Caki2 (cell line): ENCODE measurements at places on chromosomes 7 and 10. TPM values are rescaled to one million over a fixed set of nuclear protein-coding genes. Genes with fewer than 3 reads are reported as not detected.

GRCh38 chr10:127576740-127577161 lies 27.6 kb downstream of the NPS start:
- DNase-seq = no peak

- DNase-seq = no peak
Observed at GRCh38 chr10:69269761-69270160, 8.5 kb upstream of the HK1 start.

The STARD3NL gene
- total RNA-seq = 85.9 and 120 TPM in 2 replicates

The OR6V1 gene
- not detected in 2 replicates for total RNA-seq

GRCh38 chr7:71766016-71766415 lies 634.1 kb downstream of the GALNT17 start:
- peak; percentile 7 for DNase-seq

The LIPM gene
- not detected in 2 replicates for total RNA-seq
